Stimulated activated CD8-positive, alpha-beta memory T cell treated with anti-CD3 and anti-CD28 coated beads, Interleukin-12 subunit alpha, Interleukin-12 subunit beta, amount 100 ng/mL, for 1 hour (primary cell): ENCODE measurements at places on chromosomes 2 and 18.

DNA sequence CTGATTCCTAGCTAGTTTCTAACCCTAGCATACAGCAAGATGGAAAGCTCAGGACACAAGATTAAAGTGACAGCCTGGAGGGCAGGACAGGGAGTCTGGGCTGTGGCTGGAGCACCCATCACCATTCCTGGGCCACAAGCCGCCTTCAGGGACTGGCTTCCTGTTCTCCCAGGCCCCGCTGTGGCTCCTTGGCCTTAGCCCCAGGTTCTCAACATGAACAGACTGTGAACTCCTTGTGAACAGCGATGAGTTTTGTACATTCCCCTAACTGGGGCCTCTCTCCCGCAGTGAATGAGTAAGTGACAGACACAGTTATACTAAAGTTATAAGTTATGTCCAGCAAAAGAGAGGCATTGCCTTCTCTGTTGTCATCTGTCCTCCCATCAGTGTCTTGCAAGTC, 35.9 kb upstream of the SLC14A1 start:
- no peak for DNase-seq

DNA sequence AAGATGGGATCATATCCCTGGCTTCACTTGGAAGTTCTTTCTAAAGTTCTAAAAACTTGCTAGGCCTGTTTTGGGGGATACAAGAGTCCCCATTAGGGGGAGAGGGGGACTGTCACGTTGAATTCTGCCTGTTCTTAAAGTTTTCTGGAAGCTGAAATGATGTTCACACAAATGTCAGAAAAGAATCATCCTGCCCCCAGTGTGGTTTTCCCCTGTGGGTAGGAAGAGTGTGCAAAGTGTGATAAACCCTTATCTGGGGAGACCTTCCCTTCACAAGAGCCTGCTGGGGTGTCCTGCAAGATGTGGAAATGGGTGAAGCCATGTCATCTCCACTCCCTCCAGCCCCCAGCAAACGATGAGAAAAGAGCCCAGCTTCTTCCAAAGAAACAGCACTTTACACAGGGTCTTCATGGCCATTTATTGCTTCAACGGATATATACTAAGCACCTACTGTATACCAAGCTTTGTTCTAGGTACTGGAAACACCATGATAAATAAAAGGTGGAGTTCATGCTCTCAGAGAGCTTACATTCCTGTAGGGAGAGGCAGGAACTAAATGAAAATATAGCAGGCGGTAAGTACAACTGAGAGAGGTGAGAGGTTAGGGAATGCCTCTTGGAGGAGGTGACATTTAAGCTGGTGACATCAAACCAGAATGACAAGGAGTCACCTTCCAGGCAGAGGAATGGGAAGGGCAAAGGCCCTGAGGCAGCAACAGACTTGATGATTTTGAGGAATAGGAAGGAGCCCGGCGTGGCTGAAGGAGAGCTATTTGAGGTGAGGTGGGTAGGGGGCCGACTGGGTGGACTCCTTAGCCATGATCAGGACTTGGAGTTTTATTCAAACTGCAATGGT, 1.6 kb downstream of the MFSD2B start:
- no peak for DNase-seq

GRCh38 chr2:62149708-62150107, 46.2 kb upstream of the B3GNT2 start:
- DNase-seq = no peak

DNA sequence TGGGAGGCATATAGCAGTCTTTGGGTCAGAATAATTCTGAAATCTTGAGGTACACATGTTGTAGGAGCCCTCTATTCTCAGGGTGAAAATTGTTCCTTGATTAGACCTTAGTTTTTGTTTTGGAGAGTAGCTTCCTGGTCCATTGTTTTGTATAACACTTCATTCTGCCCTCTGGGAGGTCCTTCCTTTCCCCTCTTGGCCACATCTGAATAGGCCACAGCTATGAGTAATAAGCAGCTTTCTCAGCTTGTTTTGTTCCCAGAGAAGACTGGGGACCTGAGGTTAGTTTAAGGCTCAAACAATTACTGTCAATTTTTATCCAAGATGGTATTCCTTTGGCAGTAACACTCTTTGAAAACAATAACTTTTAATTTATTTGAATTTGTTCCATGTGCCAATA, 72.6 kb upstream of the NOL4 start:
- DNase-seq = no peak

- DNase-seq = no peak
Measured at GRCh38 chr2:145985517-145985916, 1465.6 kb upstream of the ZEB2 start.

DNA sequence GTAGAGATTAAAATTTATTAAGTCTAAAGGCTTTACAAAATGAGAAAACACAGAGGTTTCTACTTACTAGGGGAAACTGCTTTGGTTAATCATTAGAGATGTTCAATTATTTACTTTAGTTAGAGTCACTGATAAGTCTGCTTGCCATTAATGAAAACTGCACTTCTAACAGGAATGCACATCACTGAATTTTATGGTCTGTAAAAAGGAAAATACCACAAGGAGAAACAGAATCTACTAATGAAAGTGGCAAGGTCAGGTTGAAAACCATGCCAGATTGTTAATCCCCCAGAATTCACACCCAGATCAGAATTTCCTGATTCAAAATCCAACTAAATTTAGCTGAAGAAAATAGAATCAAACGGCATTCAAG, 90.5 kb upstream of the GRB14 start:
- DNase-seq = no peak

DNA sequence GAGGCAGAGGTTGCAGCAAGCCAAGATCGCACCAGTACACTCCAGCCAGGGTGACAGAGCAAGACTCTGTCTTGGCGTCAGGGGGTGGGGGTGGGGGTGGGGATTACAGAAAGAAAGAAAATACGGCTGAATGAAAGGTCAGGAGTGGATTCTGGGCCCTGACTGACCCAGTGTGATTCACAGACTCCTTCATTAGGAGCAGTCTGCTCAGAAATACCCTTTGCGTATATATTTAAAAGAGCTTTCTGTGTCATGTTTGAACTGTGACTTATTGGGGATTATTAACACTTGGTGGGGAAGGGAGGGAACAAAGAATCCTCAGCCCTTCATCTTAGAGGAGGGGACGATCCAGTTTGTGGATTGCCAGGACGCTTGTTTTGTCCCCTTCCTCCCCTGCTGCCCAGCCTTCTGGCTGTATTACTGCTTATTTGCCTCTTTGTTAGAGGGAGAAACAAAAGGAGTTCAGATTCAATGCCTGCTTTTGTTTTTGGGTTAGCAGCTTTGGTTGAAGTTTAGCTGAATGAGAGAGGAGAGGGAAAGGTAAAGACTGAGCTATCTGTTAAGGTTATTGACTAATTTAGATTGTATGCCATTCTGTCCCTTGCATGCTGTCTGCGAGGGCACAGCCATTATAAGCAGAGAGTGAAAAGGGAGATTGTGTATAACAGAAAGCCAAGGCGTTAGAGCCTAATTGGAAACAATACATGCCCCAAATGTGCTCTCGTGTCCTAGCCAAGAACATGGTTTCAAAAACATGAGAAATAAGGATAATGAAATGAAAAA, 118.3 kb downstream of the FMNL2 start:
- no peak for DNase-seq

GRCh38 chr18:55088000-55088401, 128.7 kb upstream of the CCDC68 start:
- DNase-seq = no peak

- no peak for DNase-seq
Measured at GRCh38 chr2:234558642-234559041, 61.8 kb upstream of the ARL4C start.

GRCh38 chr2:172736424-172737174, 954 bp downstream of the RAPGEF4 start:
- no peak for DNase-seq

GRCh38 chr18:2978208-2978607, 34.7 kb downstream of the LPIN2 start:
- no peak for DNase-seq

- DNase-seq = no peak
Measured at GRCh38 chr2:160918906-160919503, 241.2 kb upstream of the TANK start.

GRCh38 chr2:131145040-131145439, 39.9 kb downstream of the PLEKHB2 start:
- DNase-seq = no peak

DNA sequence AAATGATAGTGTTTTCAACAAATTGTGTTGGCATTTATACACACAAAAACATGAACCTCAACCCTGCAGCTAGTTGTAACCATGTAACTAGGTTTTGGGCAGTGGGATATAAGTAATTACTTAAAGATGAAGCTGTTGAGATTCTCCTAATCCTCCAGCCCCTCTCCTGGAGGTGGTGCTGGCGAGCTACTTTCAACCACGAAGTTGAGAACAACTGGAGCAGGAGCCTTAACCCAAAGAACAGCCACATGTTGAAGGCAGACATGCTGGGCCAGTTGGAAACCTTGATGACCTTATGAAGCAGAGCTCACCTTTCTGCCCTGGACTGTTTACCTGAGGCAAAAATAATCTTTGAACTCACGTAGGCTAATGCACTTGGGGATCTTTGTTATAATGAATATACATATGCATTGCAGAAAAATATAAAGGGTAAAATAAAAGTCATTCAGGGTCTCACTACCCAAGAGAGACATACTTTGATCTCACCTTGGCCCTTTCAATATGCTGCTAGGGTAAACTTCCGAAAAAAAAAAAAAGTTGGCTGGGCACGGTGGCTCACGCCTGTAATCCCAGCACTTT, 89.6 kb upstream of the NPAS2 start:
- no peak for DNase-seq

DNA sequence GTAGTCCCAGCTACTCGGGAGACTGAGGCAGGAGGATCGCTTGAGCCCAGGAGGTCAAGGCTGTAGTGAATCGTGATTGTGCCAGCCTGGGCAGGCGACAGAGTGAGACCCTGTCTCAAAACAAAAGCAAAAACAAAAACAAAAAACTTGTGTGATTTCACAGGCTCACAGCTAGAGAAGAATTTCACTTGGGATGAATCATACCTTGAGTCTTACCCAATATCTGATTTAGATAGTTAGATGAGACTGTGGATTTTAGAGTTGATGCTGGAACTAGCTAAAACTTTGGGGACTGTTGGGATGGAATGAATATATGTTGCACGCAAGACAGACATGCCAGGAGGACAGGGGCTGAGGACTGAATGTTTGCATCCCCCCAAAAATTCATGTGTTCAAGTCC, 4.4 kb downstream of the ANKRD29 start:
- DNase-seq = no peak

DNA sequence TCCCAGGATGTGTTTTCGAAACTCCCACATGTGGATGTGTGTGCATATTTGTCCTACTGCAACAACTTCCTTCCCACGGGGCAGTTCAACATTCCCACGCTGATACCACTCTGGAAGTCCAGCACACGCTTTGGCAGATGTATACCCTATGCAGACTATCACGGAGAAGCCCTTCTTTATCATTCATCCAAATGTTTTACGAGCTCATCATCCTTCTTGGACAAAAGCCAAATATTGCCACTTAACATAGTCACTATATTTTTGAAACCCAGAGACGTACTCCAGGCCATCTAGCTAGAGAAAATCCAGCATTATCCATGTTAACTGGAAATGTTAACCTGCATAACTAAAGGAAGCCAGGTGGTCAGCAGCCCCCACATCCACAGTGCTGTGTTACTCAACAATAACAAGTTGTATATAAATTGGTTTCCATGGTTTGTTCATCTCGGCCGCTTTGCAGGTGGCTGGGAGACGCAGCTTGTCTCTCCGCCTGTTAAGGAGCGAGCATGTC, 131.5 kb downstream of the ZNF532 start:
- no peak for DNase-seq

DNA sequence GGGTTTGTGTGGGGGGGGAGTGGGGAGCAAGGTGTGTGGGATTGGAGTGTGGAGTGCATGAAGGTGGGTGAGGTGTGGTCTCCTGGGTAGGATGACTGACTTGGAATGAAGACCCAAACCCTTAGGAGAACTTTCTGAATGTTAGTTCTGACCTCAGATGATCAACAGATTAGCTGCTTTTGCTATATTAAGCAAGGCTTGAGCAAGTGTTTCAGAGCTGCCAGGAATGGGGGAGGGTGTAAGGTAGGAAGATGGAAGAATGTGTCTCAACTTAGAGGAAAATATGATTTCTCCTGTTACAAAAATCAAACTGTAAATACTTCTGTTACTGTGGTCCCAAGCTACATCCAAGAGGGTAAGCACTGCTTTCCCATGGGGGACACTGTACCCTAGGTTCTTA, 273.6 kb downstream of the TGIF1 start:
- DNase-seq = no peak

DNA sequence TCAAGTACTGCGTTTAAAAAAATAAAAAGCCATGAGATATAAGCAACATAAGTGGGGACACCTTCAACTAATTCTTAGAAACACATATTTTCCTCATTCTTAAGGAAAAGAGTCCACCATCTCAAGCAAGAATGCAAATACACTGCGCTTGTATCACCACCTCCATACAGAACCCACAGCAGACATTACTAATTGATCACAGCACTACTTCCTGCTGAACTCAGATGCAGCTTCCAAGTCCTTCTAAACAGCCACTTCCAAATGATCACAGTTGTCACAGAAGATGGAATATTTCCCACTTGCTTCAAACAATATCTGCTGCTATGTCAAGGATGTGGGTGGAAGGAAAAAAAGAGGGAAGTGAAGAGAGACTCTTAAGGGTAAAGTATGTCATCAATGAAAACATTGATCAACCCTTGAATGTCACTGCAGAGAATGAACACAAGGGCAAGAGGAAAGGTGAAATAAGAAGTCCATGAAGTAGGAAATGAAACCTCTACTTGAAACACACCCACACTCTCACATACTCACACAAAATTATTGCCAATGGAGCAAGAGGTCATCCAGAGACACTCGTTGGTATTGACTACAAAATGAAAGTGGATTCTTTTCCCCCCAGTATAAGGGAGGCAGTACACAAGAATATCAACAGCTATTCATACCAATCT, 22.1 kb downstream of the TGFA start:
- DNase-seq = no peak

GRCh38 chr18:31248783-31249521, 69.0 kb upstream of the DSG1 start:
- no peak for DNase-seq

DNA sequence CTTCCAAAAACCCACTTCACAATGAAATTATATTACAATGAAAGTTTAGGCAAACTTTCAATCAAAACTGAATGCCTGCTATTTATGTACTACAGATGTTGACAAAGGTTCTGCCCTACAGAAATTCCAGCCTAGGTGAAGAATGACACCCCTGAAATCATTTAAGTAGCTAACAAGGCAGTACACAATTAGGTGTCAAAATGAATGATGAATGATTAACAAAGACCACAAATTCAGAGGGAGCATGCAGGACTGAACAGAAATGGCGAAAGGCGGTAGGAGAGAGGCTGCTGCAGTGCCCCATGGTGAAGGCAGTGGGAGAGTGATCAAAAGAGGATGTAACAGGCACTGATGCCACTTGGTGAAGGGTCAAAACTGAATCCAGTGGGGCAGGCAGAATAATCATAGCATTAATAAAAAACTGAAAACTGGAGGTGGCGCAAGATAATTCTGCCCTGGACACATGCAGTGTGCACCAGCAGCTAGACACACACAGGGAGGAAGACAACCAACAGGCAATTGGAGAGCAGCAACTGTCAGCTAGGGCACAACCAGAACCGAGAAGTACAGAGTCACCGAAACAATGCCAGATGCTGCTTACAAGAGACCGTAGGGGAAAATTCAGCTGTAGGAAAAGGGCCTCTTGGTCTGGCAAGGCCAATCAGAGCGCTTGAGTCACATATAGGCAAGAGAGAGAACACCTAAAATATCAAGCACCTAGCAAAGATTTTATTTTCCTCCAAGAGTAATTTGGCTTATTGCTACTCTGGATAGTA, 4.5 kb downstream of the TMEM131 start:
- DNase-seq = no peak

GRCh38 chr2:241499146-241499965, 9.0 kb downstream of the STK25 start:
- DNase-seq = no peak

GRCh38 chr2:162490052-162490717, 146.3 kb downstream of the GCA start:
- no peak for DNase-seq
